ENCODE measurements at places on chromosomes 16 and 17. TPM values are rescaled to one million over a fixed set of nuclear protein-coding genes. Genes with fewer than 3 reads are reported as not detected.

The ZNF18 gene
- 8.1 TPM for total RNA-seq

The MAF gene
- total RNA-seq: 0.36 TPM

The PPP1R1B gene
- not detected for total RNA-seq

- no peaks in the 10 kb centered on the region for H3K27me3 ChIP-seq
- H3K27ac ChIP-seq: no peak overlapping the region
- DNase-seq: no peak
- H3K36me3 ChIP-seq: peaks cover 18% of the 10 kb centered on the region
Measured at GRCh38 chr17:60455378-60455777, 33.1 kb downstream of the CHCT1 start.

The SEZ6 gene
- total RNA-seq: not detected

The TVP23C gene
- 10.2 TPM for total RNA-seq

GRCh38 chr16:7517496-7517895, 184.9 kb downstream of the RBFOX1 start:
- no peak for DNase-seq
- no peak overlapping the region for H3K4me3 ChIP-seq
- H3K27ac ChIP-seq: no peak overlapping the region
- H3K27me3 ChIP-seq: no peaks in the 10 kb centered on the region
- H3K4me1 ChIP-seq: no peaks in the 10 kb centered on the region
- H3K36me3 ChIP-seq: no peaks in the 10 kb centered on the region

The CCDC154 gene
- total RNA-seq: 1.3 TPM

DNA sequence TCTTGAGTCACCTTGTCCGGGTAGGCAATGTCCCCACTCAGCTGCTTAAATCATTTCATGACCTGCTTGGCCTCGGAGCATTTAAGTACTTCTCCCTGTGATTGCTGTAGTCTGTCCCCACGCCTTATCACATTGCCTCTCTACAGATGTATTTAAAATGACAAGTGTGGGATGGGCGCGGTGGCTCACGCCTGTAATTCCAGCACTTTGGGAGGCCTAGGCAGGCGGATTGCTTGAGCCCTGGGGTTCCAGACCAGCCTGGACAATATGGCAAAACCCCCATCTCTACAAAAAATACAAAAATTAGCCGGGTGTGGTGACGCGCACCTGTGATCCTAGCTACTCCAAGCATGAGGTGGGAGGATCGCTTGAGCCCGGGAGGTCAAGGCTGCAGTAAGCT, 1.3 kb upstream of the GJC1 start:
- no peak for DNase-seq
- no peaks in the 10 kb centered on the region for H3K36me3 ChIP-seq
- peaks cover 11% of the 10 kb centered on the region for H3K4me1 ChIP-seq
- peaks cover 65% of the 10 kb centered on the region for H3K27me3 ChIP-seq

GRCh38 chr17:29383686-29384085, 6.5 kb upstream of the TAOK1 start:
- no peaks in the 10 kb centered on the region for H3K27me3 ChIP-seq
- H3K4me1 ChIP-seq: no peaks in the 10 kb centered on the region
- DNase-seq: no peak
- no peak overlapping the region for H3K4me3 ChIP-seq
- no peaks in the 10 kb centered on the region for H3K36me3 ChIP-seq
- H3K27ac ChIP-seq: no peak overlapping the region

GRCh38 chr16:998211-998610, 16.6 kb downstream of the SOX8 start:
- H3K27ac ChIP-seq: no peak overlapping the region
- DNase-seq: no peak
- H3K27me3 ChIP-seq: peaks cover 4% of the 10 kb centered on the region
- H3K36me3 ChIP-seq: peaks cover 6% of the 10 kb centered on the region
- H3K4me1 ChIP-seq: peaks cover 35% of the 10 kb centered on the region

- H3K4me3 ChIP-seq: no peak overlapping the region
- H3K4me1 ChIP-seq: no peaks in the 10 kb centered on the region
- no peak for DNase-seq
- H3K36me3 ChIP-seq: peaks cover 6% of the 10 kb centered on the region
- H3K27me3 ChIP-seq: no peaks in the 10 kb centered on the region
Measured at GRCh38 chr17:688100-688989, 26.3 kb downstream of the VPS53 start.

GRCh38 chr16:621526-622105, 9.2 kb upstream of the WFIKKN1 start:
- H3K27ac ChIP-seq: peak overlapping the region; percentile 38
- H3K4me3 ChIP-seq: no peak overlapping the region

- no peaks in the 10 kb centered on the region for H3K4me1 ChIP-seq
- H3K4me3 ChIP-seq: no peak overlapping the region
- H3K27ac ChIP-seq: no peak overlapping the region
Measured at GRCh38 chr16:27918755-27919154, 144.8 kb downstream of the GSG1L start.

The MARCHF10 gene
- not detected for total RNA-seq

- no peak overlapping the region for H3K27ac ChIP-seq
- peaks cover 21% of the 10 kb centered on the region for H3K4me1 ChIP-seq
- no peak for DNase-seq
Measured at GRCh38 chr16:50712560-50712898, 19.1 kb downstream of the NOD2 start.

The ARL2BP gene
- 17.1 TPM for total RNA-seq

GRCh38 chr16:27290562-27290961, 22.0 kb upstream of the NSMCE1 start:
- H3K27ac ChIP-seq: no peak overlapping the region
- no peak overlapping the region for H3K4me3 ChIP-seq
- no peaks in the 10 kb centered on the region for H3K27me3 ChIP-seq
- peaks cover 3% of the 10 kb centered on the region for H3K36me3 ChIP-seq
- peaks cover 27% of the 10 kb centered on the region for H3K4me1 ChIP-seq

The SNRNP25 gene
- total RNA-seq: 103 TPM

The CPHXL2 gene
- not detected for total RNA-seq

GRCh38 chr16:84144209-84144858, 643 bp downstream of the HSDL1 start:
- H3K4me3 ChIP-seq: peak overlapping the region; percentile 97
- no peaks in the 10 kb centered on the region for H3K27me3 ChIP-seq
- peak; percentile 71 for DNase-seq
- peak overlapping the region; percentile 88 for H3K27ac ChIP-seq
- peaks cover 5% of the 10 kb centered on the region for H3K36me3 ChIP-seq

The PYDC1 gene
- total RNA-seq: not detected

- H3K4me1 ChIP-seq: no peaks in the 10 kb centered on the region
- no peaks in the 10 kb centered on the region for H3K36me3 ChIP-seq
Measured at GRCh38 chr16:86195863-86196630, 297.1 kb downstream of the IRF8 start.

The CHST5 gene
- total RNA-seq: not detected

DNA sequence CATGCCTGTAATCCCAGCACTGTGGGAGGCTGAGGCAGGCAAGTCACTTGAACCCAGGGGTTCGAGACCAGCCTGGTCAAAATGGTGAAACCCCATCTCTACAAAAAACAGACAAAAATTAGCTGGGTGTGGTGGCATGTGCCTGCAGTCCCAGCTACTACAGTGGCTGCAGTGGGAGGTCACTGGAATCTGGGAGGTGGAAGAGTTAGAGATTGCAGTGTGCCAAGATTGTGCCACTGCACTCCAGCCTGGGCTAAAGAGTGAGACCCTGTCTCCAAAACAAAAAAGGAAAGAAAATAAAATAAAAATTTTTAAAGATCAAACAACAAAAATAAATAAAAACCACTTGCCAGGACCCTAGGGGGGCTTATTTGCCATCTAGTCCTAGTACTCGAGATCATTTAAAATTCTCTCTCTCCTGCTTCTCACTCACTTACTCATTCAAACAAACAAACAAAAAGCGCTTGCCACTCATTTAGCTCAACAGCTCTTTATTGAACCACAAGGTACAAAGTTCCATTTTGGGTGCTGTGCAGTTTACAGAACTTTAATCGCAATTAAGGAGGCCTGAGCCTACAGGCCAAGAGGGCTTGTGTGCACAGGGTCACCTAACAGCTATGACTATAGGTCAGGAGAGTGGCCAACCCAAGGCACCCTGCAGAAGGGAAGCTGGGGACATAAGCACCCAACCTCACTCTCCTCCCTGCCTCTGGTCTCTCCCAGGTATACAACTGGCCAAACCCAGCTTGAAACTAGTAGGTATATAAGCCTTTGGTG, 4.4 kb downstream of the CHD9NB start:
- H3K4me3 ChIP-seq: no peak overlapping the region
- H3K27me3 ChIP-seq: peaks cover 23% of the 10 kb centered on the region
- DNase-seq: no peak
- no peak overlapping the region for H3K27ac ChIP-seq
- H3K4me1 ChIP-seq: no peaks in the 10 kb centered on the region

The DPEP2 gene
- total RNA-seq: 1.8 TPM
